Sciatic nerve (tissue), 2 donors: ENCODE measurements at places on chromosomes 4 and X. TPM values are rescaled to one million over a fixed set of nuclear protein-coding genes. Genes with fewer than 3 reads are reported as not detected.

GRCh38 chrX:39936886-39937770 is 160.6 kb downstream of the BCOR start:
- DNase-seq: no peak

DNA sequence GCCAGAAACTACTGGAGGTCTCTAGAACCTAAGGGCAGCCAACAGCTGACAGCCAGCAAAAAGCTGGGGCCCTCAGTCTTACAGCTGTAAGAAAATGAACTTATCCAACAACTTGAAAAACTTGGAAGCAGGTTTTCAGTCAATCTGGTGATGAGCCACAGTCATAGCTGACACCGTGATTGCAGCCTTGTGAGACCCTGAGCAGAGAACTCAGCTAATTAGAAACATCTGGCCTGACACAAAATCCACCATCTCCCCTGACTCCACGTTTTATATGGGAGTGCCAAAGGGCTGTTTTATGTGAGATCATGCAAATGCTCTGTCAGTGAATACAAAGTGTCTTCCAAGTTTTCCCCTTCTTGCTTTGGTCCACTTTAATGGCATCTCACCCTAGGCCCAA is 198.8 kb upstream of the DCAF8L1 start:
- DNase-seq: no peak

GRCh38 chr4:160371446-160371845 is 1268.6 kb downstream of the RAPGEF2 start:
- no peak for DNase-seq

GRCh38 chr4:150164956-150165629 is 86.8 kb downstream of the DCLK2 start:
- DNase-seq: no peak

DNA sequence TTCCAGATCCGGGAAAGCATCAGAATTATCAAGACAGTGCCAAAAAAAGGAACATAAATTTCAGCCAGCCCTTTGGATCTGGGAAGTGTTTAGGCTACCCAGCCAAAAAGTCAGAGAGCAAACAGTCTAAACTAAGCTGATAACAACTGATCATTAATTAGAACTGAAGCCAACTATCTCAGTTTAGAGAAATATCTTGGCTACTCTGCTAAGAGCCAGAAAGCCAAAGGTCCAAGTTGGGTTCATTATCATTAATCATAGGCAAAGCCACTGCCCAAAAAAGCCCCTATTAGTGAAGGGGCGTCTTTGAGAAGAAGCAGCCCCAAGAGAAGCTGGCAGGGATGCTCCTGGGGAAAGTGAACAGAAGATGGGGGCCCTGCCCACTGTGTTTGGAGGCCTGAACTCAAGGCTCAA is 37.0 kb upstream of the SHISA3 start:
- no peak for DNase-seq

GRCh38 chr4:11525085-11525484 is 96.4 kb upstream of the HS3ST1 start:
- no peak for DNase-seq

- no peak for DNase-seq
These were observed 48.6 kb downstream of the DCLK2 start for GRCh38 chr4:150126864-150127203.

- no peak for DNase-seq
These were observed 83.3 kb downstream of the C4orf33 start for GRCh38 chr4:129179276-129179675.

GRCh38 chr4:24793219-24794005 is 2.0 kb upstream of the SOD3 start:
- no peak for DNase-seq

- peak; percentile 52 for DNase-seq
These were observed 537 bp downstream of the RBM10 start for GRCh38 chrX:47145395-47146120.

GRCh38 chr4:124722071-124722470 is 9.5 kb upstream of the ANKRD50 start:
- no peak for DNase-seq

DNA sequence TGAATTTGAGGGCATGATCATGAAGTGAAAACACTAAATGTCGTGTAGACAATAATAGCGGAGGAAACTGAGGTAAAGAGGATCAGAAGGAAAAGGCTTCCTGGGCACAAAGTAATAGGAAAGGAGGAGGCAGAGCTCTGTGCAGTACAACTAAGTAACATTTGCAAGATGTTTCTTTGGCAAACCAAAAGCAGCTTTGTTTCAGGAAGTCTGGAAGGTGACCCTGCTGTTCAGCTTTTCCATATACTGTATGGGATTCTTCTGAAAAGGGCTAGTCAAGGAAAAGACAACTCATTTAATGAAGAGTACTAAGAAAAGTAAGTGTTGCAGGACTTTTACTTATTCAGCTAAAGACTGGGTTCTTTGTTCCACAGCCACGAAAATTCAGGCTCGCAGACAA is 463.1 kb downstream of the PCDH7 start:
- DNase-seq: no peak

DNA sequence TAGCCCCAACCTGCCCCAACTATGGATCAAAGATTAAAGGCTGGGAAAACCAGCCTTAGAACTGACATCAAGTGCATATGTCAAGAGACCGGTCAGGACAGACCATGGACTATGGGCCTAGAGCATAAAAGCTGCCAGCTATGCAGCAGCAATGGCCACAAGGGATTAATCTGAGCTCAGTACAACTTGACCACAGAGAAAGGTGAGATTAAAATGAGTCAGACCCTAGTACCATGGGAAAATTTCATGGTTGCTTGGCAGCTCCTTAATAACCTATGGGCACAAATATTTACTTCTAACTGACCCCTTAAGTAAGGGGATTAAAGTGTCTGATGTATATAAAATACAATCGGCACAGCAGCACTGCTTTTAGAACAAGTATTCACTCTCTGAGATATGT is 54.4 kb downstream of the CBR4 start:
- DNase-seq: no peak

GRCh38 chrX:24204958-24205357 is 55.4 kb downstream of the ZFX start:
- no peak for DNase-seq

DNA sequence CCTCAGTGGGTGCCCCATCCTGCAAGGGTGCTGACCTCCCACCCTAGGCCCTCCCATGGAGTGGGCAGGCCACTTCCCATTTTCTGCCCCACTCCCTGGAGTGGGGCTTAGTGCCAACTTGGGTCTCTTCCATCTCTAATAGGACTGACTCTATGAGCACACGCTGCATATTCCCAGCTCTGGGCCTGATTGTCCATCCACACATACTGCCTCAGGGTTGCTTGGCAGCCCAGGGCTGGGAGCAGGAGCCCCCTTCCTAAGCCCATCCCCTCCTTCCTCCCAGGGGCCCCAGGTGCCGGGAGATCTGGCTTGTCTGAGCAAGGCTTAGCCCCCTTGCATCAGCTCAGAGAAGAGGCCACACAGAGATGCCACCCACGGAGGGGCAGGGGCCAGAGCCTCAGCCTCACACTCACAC is 55.1 kb downstream of the PJA1 start:
- no peak for DNase-seq

DNA sequence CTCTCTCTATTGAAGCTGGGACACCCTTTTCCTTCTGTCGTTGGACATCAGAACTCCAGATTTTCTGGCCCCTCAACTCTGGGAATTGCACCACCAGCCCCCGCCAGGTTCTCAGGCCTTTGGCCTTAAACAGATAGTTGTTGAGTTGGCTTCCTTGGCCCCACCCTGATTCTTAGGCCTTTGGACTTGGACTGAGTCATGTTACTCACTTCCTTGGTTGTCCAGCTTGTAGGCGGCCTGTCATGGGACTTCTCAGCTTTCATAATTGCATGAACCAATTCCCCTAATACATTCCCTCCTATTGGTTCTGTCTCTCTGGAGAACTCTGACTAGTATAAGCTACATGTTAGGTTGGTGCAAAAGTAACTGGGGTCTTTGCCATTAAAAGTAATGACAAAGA is 195.7 kb downstream of the GPAT3 start:
- DNase-seq: no peak

DNA sequence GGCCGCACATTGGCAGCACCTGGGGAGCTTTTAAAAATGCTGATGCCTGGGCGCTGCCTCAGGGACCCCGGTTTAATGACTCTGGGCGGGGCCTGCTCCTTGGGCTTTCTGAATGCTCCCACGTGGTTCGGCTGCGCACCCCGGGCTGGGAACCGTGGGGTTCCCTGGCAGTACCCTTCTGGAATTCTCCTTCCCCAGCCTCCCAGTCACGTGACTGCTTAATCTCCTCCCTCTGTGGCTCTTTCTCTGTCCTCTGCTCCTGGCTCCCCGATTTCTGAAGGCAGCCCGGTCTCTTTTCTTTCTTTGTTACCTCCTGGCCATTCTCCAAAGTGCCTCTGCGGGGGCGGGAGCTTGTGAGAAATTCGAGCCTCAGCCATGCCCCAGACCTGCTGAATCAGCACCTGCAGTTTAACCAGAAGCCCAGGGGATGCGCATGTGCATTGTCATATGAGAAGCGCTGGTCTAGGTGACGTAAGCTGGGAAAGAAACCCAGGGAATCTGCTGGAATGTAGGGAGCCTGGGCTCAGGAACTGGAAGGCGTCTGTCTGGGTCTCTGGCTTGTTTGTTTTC is 16.6 kb downstream of the CLCN4 start:
- DNase-seq: peak; percentile 80

DNA sequence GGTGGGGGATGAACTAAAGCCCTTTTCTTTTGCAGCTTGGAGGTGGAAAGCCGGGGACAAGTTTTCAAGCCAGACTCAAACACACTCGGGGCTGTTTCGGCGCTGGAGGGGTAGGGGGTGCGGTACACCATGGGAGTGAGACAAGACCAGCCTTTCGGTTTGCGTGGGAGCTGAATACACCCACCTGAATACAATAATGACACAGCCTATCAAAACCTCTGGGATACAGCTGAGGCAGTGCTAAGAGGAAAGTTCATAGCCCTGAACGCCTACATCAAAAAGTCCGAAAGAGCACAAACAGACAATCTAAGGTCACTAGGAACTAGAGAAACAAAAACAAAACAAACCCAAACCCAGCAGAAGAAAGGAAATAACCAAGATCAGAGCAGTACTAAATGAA is 163.3 kb downstream of the ATRX start:
- DNase-seq: no peak

DNA sequence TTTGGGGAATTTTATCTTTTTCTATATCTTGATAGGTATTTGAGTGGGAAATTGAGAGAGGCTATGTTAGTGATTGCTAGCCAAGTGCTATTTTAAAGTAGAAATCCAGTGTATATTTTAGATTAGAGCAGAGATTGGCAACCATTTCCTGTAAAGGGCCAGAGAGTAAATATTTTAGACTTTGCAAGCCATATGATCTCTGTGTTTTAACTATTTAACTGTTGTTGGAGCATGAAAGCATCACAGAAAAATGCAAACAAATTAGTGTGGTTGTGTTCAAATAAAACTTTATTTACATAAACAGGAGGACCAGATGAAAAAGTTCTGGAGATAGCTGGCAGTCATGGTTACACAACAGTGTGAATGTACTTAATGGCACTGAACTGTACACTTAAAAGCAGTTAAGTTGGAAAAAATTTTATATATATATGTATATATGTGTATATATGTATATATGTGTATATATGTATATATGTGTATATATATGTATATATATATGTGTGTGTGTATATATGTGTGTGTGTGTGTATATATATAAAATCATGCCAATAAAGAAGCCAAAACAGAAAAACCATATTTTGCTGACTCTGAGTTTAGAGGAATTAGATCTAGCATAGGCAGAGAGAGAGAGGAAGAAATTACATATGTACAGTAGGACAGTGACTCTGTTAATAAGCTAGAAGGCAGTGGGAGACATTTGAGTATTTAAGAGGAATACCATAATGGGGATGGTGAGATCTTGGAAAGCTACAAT is 83.4 kb downstream of the TMEM164 start:
- no peak for DNase-seq

GRCh38 chr4:186144946-186145569 is 40.6 kb downstream of the FAM149A start:
- peak; percentile 73 for DNase-seq

- DNase-seq: no peak
These were observed 78.7 kb upstream of the PDE5A start for GRCh38 chr4:119707336-119707735.

DNA sequence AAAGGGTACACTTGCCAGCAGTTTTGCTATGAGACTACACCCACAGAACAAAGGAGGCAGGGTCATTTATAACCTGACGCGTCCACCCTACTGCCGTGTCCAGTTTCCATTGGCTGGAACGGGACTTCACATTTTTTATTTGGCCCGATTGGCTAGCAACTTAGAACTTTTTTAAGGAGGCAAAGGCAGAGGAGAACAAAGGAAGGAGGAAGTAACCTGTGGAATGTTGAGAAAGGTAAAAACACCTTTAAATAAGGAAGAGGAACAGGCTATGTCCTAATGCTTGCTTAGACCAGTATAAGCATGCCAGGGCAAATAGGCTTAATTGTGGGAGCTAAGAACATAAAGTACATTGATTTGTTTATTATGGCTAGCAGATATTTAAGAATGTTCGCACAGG is 18.7 kb downstream of the KDM6A start:
- DNase-seq: no peak

- no peak for DNase-seq
These were observed 83.4 kb upstream of the COX18 start for GRCh38 chr4:73152893-73153292.

- DNase-seq: no peak
These were observed at the start of gene HS3ST1 for GRCh38 chr4:11428231-11428898. Gene HS3ST1 (minus strand): TSS chr4:11428894. CDS start chr4:11400005, 28,889 bp downstream.

GRCh38 chrX:15143050-15143824 is 126.6 kb downstream of the ASB9 start:
- peak; percentile 71 for DNase-seq

- DNase-seq: peak; percentile 74
These were observed 7.3 kb upstream of the OPN1LW start for GRCh38 chrX:154136627-154137161.

Gene HTR2C
- total RNA-seq: 0.22 TPM

Gene AKAP4
- not detected for total RNA-seq

Gene FAT4
- total RNA-seq: 23.4 TPM

Gene RNF175
- 2.3 TPM for total RNA-seq

Gene XIAP
- total RNA-seq: 62.0 TPM

Gene BLTP1
- 134 TPM for total RNA-seq

Gene MND1
- not detected for total RNA-seq

Gene XKRX
- total RNA-seq: 0.27 TPM

Gene PPP1R3F
- total RNA-seq: 9.9 TPM

Gene AMOT
- total RNA-seq: 38.2 TPM

Gene ZNF674
- 6.6 TPM for total RNA-seq
